ENCODE measurements at places on chromosomes 6 and 20.

DNA sequence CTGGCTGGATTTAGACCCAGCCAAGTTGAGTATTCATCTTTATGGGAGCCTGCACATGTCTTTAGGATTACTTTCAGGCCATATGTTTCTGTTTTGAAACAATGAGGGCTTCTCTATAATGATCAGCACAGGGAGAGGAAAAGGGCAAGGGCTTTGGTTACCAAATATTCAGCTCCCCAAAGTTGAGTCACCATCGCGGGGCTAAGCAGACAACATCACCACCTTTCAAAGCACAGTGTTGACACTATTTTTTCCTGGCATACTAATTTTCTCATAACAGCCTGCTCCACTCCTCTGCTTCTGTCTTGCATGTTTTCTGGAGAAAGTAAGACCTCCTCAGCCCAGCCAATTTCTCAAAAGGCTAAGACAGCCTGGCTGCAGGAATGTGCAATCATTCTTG lies 4.9 kb downstream of the SCML4 start:
- DNase-seq: no peak

- DNase-seq: no peak
These were observed 232.3 kb upstream of the ECI2 start for GRCh38 chr6:4367643-4368042.

DNA sequence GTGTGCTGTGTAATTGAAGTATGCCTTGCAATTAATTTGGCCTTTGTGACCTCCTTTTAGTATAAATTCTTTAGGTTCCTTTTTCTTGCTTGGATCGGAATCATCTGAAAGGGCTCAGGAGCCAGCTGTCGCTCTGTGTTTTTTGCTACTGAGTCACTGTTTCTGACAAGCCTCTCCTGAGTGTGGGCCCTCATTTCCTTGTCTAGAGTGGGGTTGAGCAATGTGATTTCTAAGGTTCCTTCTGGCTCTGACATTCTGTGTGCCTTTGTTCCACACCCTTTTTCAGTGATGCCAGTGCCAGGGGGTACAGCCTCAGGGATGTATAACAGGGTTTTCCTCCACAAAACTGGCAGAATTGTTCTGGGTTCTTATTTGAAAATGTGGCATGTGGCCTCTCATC lies 26.5 kb downstream of the DAAM2 start:
- no peak for DNase-seq

- DNase-seq: no peak
These were observed 23.2 kb downstream of the PRPF6 start for GRCh38 chr20:64003960-64004725.

DNA sequence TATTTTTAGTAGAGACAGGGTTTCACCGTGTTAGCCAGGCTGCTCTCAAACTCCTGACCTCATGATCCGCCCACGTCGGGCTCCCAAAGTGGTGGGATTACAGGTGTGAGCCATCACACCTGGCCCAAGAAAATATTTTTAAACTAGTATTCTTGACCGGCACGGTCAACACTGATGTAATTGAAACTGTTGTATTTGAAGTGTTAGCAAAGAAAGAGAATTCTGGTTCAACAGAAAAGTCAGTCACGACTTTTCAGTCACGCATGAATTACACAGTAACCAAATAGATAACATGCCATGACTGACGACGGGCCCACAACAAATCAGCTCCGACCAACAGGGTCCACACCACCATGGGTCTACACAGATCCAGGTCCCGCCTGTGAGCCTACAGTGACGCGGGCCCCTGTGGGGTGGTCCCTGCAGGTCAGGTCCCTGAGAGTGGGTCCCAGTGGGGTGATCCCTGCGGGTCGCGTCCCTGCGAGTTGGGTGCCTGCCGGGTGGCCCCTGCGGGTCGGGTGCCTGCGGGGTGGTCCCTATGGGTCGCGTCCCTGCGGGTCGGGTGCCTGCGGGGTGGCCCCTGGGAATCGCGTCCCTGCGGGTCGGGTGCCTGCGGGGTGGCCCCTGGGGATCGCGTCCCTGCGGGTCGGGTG lies 1.0 kb downstream of the GMEB2 start:
- no peak for DNase-seq

DNA sequence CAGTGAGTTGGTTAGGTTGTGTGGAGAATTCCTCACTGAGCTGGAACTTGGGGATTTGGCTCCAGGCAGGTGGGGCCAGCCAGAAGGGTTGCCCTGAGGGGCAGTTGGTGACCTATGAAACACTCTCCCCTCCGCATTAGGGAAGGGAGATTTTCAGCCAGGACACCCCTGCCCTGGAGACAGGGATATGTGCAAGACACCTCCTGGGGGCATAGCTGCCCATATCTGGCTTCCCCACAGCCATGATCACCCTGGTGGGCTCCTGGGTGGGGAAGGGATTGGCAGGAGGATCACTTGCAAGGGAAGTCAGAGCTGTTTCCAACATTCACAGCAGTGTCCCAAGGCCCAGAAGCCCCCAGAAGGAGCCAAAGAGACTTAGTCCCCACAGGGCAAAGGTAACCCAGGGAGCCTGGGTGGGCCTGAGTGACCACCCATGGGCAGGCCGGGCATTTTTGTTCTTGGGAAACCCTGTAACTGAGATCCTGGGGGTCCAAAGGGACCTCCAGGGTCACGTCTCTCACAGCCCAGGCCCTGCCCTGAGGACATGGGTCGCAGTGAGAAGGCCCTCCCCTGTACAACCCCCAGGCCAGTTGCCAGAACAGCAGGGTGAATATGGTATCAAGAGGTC lies 145.8 kb downstream of the MRPL14 start:
- DNase-seq: no peak

GRCh38 chr6:125357515-125358256 lies 55.9 kb upstream of the HDDC2 start:
- DNase-seq: no peak

DNA sequence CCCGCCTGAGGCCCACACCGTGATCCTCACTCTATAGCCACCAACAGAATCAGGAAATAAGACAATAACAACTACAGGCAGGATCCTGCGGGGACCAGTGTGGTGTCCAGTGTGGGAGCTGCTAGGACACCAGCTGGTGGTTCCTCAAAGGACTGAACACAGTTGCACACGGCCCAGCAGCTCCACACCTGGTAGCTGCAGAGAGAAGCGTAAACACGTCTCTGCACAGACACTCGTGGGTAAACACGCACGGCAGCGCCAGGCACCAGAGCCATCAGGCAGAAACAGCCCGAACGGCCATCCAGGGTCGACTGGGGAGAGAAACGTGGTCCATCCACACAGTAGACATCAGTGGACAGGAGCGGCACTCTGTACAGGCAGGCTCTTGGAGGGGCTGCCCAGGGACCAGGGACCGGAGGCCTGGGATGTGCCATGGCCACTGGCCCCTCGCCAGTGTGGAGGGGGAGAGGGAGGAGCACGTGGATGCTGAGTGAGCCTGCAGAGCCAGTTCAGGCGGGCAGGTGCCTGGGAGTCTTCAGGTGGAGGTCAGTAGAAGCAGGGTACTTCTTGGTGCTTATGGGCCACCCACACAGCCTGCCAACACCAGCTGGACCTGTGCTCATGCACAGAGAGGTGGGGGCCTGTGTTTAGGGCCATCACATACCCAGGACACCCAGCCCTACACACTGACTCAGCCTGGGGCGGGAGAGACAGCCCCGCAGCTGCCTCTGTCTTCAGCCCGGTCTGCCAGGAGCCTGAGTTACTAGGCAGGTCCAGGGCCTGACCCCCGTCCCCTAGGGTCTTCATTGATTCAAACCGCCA lies 7.4 kb upstream of the LAMA5 start:
- no peak for DNase-seq

DNA sequence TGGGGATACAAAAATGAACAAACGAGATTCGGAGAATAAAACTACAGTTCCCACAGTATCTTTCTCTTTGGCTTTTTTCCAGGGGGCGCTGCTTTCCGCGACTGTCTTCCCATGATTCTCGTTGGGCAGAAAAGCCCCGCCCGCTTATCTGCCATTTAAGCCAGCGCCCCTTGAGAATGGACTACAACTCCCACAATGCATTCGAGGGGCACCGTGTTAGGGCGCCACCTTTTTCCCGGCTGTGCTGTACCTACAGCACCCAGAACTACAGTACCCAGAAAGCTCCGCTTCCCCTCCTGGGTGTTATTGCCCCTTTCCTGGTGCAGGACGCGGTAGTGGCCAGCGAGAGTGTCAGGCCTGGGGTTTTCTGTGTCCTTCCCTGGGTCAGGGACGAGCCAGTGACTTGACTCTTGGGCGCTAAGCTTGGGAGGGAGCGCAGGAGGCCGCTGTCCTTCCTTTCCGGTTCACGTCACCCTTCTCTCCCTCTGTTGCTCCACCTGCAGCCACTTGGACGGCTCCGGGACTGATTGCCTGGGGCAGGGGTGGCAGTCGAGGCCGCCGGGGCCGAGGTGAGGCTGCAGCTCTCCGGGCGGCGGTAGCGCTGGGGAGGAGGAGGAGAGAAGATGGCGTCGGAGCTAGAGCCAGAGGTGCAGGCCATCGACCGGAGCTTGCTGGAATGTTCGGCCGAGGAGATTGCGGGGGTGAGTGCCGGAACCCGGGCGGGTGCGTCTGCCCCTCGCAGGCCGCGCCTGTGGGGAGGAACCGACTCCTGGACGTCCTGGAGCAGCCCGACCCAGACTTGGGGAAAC lies at the start of gene UBR2:
Gene UBR2 (plus strand): TSS at position 333 of the 809 bp plus-strand sequence. CDS start 291 bp downstream, at position 624.
- peak; percentile 95 for DNase-seq

DNA sequence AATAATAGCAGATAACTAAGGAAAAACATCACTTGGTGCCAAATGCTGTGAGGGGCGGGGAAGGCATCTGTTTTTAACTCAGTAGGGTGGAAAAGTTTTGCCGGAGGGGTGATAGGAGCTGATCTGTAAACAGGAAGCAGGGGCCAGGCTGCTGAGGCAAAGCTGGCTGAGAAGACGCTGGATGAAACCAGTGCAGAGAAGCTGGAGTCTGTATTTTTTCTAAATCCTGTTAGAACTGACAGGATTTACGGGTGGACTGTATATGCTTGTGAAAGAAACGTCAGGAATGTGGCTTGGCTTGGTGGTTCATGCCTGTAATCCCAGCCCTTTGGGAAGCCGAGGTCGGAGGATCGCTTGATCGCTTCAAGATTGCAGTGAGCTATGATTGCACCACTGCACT lies 5.6 kb downstream of the PCMTD2 start:
- peak; percentile 52 for DNase-seq

- no peak for DNase-seq
These were observed 35.2 kb downstream of the PHACTR1 start for GRCh38 chr6:12751694-12752325.

GRCh38 chr20:32524829-32525501 lies 60.2 kb downstream of the NOL4L start:
- no peak for DNase-seq

GRCh38 chr6:13923527-13924145 lies 1.1 kb upstream of the RNF182 start:
- DNase-seq: peak; percentile 61

GRCh38 chr6:52576392-52577021 lies 353 bp downstream of the TRAM2 start:
- no peak for DNase-seq

GRCh38 chr6:95819939-95820338 lies 195.8 kb upstream of the FUT9 start:
- no peak for DNase-seq

DNA sequence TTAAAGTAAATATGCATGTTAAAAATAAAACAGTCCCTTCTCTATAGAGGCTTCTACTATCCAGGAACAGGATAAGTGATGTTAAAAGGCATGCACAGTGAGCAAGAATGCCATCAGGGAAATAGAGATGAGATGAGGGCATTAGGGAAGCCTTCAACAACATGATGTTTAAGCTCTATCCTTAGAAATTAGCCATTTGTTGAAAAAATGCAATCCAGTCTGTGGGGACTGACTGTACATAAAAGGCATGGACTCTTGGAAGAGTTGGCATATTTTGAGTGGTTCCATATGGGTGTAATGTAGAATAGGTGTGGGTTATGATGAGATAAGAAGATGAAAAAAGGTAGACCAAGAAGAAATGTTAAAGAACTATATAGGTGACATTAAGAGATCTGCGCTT lies 5.8 kb downstream of the KIAA0319 start:
- no peak for DNase-seq

DNA sequence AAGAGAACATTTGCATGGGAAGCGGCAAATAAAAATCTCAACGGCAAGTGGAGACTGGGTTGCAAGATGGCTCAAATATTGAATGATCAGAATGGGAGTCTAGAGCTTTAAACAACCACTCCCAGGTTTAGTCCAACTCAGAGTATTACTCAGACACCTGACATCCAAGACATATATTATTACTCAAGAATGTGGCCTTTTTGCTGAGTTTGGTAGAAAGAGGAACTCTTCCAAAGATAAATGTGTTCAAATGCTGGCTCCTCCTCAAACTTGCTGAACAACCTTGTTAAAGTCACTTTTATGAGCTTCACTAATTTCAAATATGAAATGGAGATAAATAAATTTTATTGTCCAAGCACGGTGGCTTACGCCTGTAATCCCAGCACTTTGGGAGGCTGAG lies 77.8 kb downstream of the ESR1 start:
- DNase-seq: no peak

GRCh38 chr6:132548746-132549463 lies 3.6 kb upstream of the TAAR8 start:
- no peak for DNase-seq

DNA sequence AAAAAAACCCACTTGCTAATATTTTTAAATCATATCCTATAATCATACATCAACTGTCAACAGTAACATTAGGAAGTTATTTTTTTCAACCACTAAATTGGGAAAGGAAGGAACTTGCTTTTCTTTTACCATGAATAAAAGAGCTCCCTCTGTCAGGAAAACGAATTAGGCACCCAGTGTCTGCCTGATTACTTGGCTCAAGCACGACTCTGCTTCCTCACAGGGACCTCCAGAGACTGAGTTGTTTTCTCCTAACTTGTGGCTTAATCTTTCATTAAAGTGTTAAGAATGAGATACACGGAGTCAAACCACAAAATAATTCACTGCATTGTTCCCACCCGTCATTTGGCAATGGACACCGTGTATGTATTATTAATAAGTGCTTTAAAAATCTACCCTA lies 1405.1 kb upstream of the EYS start:
- no peak for DNase-seq

DNA sequence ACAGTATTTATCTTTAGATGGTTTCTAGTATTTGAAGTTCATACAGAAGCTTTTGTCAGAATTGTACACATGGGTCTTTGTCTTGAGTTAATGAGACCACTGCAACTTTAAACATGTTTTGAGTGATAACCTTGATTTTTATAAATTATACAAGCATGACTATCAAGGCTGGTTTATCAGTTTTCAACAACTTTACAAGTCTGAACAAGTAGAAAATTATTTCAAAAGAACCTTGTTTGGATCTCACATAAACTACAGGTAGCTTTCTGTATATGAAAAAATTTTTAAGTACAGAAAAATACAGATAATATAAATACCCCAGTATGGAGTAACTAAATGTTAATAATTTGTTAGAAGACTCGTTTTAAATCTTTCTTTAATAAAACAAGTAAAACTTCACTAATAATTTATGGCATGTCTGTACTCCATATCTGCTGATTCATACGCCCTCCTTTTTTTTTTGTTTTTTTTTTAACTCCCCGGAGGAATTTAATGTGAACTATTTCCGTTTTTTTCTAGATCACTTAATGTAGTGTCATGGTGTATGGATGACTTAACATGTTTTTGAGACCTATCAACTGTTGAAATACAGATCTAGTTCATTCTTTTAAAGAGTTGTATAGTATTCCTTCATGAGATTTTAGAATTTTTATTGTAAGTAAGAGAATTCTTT lies 18.3 kb downstream of the VAPB start:
- no peak for DNase-seq

Measured in GM04503 (cell line).